ENCODE measurements at places on chromosomes 6 and 20.
A peak's percentile ranks its signal among the peaks of the same experiment; 100 is the strongest.

DNA sequence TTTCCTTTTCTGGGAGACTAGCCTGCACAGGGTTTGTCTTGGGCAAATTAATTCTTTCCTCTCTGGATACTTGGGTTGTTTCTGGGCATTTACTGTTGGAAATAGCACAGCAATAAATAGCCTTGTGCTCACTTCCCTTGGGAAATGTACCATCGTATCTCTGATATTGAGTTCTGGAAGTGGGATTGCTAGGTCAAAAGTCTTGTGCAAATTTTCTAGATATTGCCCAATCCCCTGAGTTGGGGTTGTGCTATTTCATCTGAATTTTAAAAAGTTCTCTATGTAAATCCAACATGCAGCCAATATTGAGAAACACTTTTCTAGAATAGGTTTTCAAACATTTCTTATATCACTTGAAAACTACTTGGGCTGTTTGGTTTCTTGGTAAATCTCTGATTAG is 64.0 kb upstream of the ELOVL5 start:
- no peak for DNase-seq

DNA sequence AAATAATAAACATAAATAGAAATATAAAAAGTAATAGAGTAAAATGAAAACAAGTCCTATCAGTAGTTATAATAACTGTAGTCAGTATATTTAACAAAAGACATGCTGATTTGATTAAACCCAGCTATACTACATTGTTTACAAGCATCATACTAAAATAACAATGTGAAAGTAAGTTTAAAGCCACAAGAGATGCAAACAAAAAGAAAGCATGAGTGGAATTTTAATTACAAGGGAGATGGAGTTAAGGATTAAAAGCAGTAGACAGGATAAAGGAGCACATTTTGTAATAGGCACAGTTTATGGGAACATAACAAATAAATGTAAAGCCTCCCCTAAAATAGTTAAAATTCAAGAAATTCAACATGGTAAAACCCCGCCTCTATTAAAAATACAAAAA is 41.5 kb downstream of the SENP6 start:
- no peak for DNase-seq

DNA sequence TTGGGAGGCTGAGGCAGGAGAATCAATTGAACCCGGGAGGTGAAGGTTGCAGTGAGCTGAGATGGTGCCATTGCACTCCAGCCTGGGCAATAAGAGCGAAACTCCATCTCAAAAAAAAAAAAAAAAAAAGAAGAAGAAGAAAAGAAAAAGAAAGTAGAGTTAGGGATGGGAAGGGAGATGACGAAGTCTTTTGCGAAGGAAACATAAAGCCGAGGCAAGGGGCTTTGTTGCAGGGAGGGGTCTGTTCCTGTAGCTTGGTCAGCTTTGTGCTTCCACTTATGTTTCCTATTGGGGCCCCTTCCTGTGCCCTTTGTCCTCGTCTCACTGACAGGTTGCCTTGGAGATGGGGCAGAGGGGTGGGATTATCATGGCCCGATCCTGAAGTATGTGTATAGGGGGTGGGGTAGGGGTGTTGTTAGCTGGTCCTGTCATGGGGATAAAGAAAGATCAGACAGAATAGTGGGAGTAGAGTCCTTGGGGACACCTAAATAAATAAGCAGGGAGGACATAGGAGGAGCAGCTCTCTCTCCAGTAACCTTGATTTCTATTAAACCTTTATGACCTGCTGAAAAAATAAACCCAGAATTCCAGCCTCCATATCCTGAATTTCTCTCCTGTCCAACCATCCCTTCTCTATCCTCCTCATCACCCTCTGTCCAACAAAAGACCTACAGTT is 1.1 kb upstream of the CLIC1 start:
- DNase-seq = peak; percentile 59

DNA sequence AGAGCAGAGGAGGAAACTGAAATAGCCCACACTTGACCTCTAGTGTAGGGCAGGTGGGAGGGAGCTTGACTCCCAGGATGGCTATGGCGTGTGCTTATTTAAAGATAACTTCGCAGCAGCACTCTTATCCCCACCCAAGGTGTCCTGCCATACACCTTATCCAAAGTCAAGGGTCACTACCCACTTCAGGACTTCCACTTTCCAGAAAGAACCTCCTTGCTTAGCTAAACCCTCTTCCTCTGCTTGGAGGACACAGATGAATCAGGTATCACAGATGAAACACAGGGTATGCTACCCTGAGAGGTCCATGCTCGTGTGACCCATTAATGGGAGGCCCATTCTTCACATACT is 2.3 kb downstream of the RIN2 start:
- no peak for DNase-seq

- no peak for DNase-seq
Observed at GRCh38 chr20:59824711-59825562, 108.5 kb downstream of the SYCP2 start.

Data from retina (tissue), 1 donor.